ENCODE measurements at places on chromosomes 2 and 18. TPM values are rescaled to one million over a fixed set of nuclear protein-coding genes. Genes with fewer than 3 reads are reported as not detected.
A peak's percentile ranks its signal among the peaks of the same experiment; 100 is the strongest.

COLEC11 gene
- total RNA-seq: not detected

GRCh38 chr2:131055169-131056065 is 37.8 kb downstream of the FAM168B start:
- peak; percentile 43 for DNase-seq

DNA sequence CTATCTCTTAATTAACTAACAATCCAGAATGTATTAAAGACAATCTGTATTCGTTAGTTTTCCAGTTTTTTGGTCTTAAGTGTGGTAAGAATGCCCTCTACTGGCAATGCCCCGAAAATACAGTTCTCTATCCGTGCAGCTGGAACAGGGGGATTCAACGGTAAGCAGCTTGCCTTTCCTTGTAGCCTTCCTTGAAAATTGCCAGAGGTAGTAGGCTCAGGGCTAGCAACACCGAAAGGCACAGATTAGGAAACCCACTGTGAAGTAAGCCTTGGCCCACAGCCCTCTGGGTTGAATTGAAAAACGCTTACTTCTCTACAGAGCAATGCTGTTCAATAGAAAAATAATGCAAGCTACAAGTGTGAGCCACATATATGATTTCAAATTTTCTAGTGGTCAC is 17.1 kb upstream of the VPS4B start:
- peak; percentile 48 for DNase-seq

GRCh38 chr2:7480431-7480830 is 563.2 kb downstream of the RNF144A start:
- DNase-seq: no peak

LAMA1 gene
- 1.4 TPM for total RNA-seq

- no peak for DNase-seq
Observed at GRCh38 chr18:25853691-25854433, 236.6 kb downstream of the SS18 start.

DNA sequence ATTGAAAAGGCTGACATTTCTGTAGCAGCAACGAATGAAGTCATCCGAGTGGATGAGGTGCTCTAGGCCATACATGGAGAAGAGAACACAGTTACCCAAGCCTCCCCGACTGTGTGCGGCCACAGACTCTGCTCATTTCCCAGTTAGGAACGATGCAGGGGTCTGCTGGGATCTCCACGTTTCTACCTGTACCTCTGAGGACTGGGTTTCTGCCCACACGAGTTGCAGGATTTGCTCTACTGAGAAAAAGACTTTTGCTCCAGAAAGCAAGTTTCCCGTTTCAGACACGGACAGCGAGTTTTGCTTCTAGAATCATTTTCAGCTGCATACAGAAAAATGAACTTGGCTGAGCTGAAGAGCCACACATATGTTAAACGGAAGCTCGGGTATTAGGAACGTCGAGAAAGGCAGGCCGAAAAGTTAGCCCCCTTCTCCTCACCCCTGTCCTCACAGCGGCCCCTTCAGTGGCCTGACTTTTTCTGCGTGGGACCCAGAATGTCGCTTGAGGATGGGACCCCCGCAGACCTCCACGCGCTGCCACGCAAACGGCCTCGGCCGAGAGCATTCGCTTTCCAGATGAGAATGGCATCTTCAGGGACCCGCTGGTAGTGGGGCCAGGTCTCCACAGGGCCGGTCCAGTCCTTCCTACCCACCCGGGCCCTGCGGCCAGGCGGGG is 582 bp upstream of the RAB31 start:
- no peak for DNase-seq

DNA sequence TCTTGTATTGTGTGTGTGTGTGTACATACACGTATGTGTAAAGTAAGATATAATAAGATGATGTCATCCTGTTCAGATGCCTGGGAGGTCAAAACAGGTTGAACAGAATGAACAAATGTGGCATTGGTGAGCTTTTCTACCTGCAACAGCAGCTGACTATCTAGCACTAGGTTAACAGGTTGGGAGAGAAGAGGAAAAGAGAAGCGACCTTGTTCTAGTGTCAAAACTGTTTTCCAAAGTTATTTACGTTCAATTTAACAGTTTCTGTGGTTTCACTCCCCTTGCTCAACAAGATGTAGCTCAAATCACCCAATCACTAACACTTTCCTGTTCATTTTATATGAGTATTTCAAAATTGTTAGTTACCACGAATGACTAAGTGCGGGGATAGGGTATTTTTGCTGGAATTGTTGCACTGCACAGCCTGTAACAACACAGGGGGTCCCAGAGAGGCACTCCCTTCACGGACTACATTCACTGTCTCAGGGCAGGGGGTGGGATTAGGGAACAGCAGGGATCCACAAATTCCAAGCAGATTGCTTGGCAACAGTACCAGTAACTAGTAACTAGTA is 67.5 kb upstream of the DTNB start:
- peak; percentile 66 for DNase-seq

ITGA4 gene
- 19.2 TPM for total RNA-seq

CPLX4 gene
- total RNA-seq: not detected

MERTK gene
- 0.46 TPM for total RNA-seq

DNA sequence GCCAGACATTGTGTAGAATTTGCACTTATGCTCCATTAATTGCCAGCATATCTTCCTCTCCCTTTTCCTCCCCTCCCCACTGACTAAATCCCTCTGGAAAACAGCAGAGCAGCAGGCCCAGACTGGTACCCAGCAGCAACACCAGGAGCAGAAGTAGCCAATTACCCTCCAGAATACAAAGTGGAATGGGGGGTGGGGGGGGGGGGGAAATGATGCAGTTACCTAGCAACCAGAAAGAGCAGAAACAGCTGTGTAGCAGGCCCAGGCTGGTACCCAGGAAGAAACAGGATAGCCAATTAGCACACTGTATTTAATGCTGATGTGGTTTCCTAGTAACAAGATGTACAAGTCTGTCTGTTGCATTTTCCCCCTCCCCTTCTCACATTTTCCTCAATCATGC is 52.3 kb downstream of the KLF7 start:
- peak; percentile 41 for DNase-seq

DNA sequence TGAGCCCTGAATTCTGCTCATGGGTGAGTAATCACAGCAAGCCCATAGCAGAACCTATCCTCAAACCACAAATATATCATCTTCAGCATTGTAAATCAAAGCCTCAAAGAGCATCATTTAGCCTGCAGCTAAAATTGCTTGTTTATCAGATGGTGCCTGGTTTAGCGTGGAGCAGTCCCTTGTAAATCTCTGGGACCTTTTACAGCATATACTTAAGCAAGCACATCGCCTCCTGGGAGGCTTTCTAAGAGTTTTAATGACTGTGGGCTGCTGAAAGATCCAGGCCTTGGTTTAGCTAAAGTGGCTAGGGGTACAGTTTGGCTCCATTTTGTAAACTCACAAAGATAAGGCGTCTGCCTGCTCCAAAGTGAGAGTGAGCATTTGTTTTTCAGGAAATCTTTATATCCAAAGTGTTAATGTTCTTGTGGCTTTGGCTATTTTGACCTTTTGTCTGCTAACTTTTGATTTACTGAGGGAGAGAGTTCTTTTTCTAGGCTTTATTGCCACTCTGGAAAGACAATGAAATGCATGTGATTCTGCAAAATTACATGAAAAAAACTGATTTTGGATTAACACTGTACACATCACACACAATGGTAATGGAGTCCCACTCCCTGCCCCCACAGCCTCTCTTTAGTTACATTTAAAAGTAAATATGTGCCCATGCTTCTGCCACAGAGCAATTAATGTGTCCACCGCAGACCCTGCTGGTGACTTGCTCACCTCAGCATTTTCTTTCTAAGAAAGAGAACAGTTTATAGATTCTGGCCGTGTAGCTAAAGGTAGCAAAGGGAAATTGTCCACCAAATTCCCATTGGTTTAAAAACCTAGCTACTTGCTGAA is 194.8 kb downstream of the LNPK start:
- DNase-seq: peak; percentile 34

CDK5R2 gene
- 0.38 TPM for total RNA-seq

GRCh38 chr18:11800566-11801334 is 50.5 kb upstream of the CHMP1B start:
- no peak for DNase-seq

Data from LHCN-M2 (cell line).